ENCODE measurements at places on chromosomes 7 and 10. TPM values are rescaled to one million over a fixed set of nuclear protein-coding genes. Genes with fewer than 3 reads are reported as not detected.

Gene ARHGEF35
- 3.5 TPM for total RNA-seq

Gene LIPJ
- not detected for total RNA-seq

Gene CLEC5A
- total RNA-seq, result not detected

Gene PIP
- total RNA-seq, result not detected

Gene EIF5AL1
- total RNA-seq, result 0.45 TPM

Gene FZD8
- 0.56 TPM for total RNA-seq

Gene FOXP2
- total RNA-seq, result 0.02 TPM

Gene NPFFR1
- not detected for total RNA-seq

Gene MYPN
- not detected for total RNA-seq

Gene SPDYE11
- not detected for total RNA-seq

Gene CTTNBP2
- total RNA-seq, result not detected

Gene FGFBP3
- total RNA-seq, result 2.7 TPM

Gene C7orf57
- total RNA-seq, result 0.14 TPM

Gene NODAL
- not detected for total RNA-seq

Gene CUEDC2
- 67.6 TPM for total RNA-seq

Gene NPY4R
- total RNA-seq, result not detected

Gene STEAP1
- 1.1 TPM for total RNA-seq

Gene PRF1
- 76.5 TPM for total RNA-seq

Measured in activated CD4-positive, alpha-beta T cell treated with anti-CD3 and anti-CD28 coated beads, Interleukin-2, amount 10 ng/mL, durations not matched to agents 24 days and 14 days (primary cell).